ENCODE measurements at places on chromosomes 2 and 18. TPM values are rescaled to one million over a fixed set of nuclear protein-coding genes. Genes with fewer than 3 reads are reported as not detected.

GRCh38 chr18:79208906-79209305, 139.7 kb downstream of the ATP9B start:
- peaks cover 9% of the 10 kb centered on the region for H3K36me3 ChIP-seq
- H3K27me3 ChIP-seq = no peaks in the 10 kb centered on the region
- no peak overlapping the region for H3K27ac ChIP-seq
- H3K4me1 ChIP-seq = no peaks in the 10 kb centered on the region
- H3K4me3 ChIP-seq = no peak overlapping the region

DNA sequence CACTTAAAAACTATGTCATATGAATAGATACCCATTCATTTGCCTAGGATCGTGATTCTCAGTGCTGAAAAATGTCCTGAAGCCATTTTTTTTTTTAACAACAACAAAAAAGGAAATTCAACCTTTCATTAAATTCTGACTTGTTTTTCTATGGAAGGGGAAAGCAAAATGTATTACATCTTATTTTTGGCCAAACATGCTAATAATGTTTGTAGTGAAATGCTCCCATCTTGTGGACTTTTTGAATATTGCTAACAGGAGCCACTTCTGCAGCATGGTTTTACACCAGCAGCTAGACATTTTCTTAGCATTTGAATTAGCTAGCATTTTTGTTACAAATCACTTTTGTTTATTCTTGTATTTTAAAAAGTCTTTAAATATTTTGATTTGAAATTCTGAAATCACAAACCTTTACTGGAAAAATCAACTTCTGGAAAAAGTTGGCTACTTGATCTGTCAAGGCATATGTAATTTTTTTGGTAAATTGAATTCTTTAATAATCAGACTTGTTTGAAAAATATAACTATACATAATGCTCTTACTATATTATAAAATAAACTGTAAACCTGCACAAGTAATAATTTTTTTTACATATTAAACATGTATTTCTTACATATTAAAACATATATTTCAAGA, 75.8 kb downstream of the KIDINS220 start:
- no peaks in the 10 kb centered on the region for H3K27me3 ChIP-seq
- no peak for DNase-seq
- H3K36me3 ChIP-seq = peaks cover 33% of the 10 kb centered on the region
- H3K4me1 ChIP-seq = no peaks in the 10 kb centered on the region
- H3K27ac ChIP-seq = no peak overlapping the region

DNA sequence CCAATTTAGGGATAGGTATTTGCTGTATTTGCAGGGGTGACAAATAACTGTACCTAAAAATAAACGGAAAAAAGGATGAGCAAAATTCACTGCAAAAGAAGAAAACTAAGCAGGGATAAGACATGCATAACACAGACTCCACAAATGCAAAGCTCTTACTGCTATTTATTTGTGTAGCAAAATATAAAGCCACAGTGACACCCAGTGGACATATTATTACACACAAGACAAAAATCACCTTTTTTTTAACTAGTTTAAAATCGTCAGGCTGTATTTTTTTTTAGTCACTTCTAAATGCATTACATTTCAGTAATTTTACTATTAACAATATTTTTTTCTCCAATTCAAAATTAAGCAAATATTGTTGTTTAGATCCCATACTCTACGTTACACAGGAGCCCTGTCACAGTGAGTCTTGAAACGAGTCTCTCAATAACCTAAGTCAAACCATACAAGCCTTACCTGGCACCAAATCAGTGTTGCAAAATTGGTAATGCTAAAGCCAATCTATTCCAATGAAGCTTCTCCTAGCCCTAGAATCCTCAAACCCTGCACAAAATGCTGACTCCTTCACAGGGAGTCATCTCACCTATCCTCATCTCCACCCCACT, 23.7 kb downstream of the METTL4 start:
- H3K27me3 ChIP-seq = no peaks in the 10 kb centered on the region
- peaks cover 18% of the 10 kb centered on the region for H3K36me3 ChIP-seq
- no peak overlapping the region for H3K27ac ChIP-seq

DNA sequence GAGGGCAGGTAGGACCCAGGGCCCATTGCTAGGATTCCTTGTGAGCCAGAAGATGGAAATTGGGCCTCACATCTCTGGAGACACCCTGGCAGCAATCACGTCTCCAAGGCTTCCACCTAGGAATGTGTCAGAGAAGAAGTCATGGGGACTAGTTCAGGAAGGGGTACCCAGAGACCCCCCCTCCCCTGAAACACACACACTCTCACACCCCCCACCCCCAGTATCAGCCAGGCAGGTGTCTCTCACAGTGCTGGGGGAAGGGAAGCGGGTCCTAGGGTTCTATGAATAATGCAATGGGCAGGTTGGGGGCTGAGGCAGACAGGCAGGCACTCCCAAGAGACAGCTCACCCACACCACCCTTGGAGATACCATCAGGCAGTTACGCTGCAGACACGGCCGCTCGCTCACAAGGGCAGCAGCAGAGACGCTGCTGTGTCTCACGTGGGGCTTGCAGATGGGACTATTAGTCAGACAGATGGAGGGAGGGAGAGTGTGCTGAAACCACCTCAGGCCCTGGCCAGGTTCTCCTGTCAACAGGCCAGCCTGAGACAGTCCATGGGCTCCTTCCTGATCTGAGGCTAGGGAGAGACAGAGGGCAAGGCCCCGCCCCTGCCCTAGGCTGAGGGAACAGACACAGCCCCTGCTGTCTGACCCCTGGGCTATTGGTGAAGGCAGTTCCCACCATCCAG, 134.6 kb downstream of the CYP26B1 start:
- H3K27me3 ChIP-seq = no peaks in the 10 kb centered on the region
- H3K27ac ChIP-seq = no peak overlapping the region
- H3K4me3 ChIP-seq = no peak overlapping the region
- DNase-seq = no peak
- H3K4me1 ChIP-seq = no peaks in the 10 kb centered on the region

DNA sequence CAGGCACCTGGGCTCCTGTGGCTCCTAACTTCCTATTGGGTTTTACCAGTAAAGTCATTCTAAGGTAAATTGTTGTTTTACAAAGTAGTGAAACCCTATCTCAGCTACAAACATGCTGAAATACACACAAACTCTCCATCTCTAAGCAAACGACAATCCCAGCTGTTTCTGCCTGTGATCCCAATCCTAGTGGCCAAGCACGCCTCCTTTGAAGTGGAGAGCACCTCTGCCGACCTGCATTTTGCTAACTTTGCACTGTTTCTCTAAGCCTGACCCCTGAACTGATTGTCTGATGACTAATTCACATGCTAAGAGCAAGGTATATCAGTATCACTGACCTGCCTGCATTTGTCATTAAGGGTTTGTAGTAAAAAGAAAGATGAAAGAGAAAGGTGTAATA, 124.3 kb downstream of the PAX3 start:
- no peak overlapping the region for H3K27ac ChIP-seq
- no peaks in the 10 kb centered on the region for H3K36me3 ChIP-seq
- no peak for DNase-seq
- peaks cover 1% of the 10 kb centered on the region for H3K27me3 ChIP-seq
- no peaks in the 10 kb centered on the region for H3K4me1 ChIP-seq

The NT5C1B gene
- not detected for total RNA-seq

The GALNT1 gene
- 38.2 TPM for total RNA-seq

Measured in activated CD4-positive, alpha-beta memory T cell treated with anti-CD3 and anti-CD28 coated beads for 36 hours (primary cell).